ENCODE measurements at places on chromosomes 11 and 22.

DNA sequence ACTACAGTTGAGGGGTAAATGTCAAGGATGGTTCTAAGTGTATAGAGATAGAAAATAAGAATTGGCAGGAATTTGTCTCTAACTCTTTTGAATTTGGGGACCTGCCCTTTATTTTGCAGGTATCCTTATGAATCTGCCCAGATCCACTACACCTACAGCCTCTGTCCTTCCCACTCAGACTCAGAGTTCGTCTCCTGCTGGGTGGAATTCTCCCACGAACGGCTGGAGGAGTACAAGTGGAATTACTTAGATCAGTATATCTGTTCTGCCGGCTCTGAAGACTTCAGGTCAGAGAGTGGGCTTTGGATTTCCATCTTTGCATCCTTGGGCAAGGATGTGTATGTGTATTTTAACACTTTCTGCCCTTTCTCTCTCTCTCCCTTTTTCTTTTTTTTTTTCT, 89.7 kb downstream of the DEPDC5 start:
- no peak for DNase-seq

DNA sequence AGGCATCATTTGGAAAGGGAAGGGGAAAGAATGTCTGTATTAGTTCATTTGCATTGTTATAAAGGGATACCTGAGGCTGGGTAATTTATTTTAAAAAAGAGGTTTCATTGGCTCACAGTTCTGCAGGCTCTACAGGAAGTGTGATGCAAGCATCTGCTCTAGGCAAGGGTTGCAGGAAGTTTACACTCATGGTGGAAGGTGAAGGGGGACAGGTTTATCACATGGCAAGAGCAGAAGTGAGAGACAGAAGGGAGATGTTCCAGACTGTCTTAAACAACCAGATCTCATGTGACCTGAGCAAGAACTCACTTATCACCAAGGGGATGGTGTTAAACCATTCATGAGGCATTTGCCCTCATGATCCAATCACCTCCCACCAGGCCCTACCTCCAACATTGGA, 90.6 kb downstream of the CCDC83 start:
- DNase-seq, result peak; percentile 38

- DNase-seq, result peak; percentile 75
These were observed at the start of gene FDX1 for GRCh38 chr11:110429731-110430266. Gene FDX1 (plus strand): TSS chr11:110429948. CDS start chr11:110430121, 173 bp downstream.

- DNase-seq, result peak; percentile 90
These were observed 25.5 kb upstream of the DGKZ start for GRCh38 chr11:46321757-46322156.

- no peak for DNase-seq
These were observed 453.4 kb downstream of the NTM start for GRCh38 chr11:131823772-131824171.

DNA sequence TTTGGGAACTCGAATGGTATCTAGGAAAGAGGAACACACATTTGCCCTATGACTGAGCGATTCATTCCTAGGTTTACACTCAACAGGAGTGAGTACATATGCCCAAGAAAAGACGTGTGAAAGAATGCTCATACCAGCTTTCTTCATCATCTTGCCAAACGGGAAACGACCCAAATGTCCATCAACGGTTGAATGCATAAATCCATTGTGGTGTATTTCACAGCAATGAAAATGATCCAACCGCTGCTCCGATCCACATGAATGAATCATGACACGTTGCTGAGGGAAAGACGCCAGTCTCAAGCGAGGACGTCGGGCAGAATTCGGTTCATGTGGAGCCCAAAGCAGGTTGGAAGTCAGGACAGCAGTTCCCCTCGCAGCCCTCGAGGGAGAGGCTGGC, 71.5 kb downstream of the CYTH4 start:
- DNase-seq, result no peak

- no peak for DNase-seq
These were observed 97.7 kb downstream of the TP53I11 start for GRCh38 chr11:44852952-44853351.

DNA sequence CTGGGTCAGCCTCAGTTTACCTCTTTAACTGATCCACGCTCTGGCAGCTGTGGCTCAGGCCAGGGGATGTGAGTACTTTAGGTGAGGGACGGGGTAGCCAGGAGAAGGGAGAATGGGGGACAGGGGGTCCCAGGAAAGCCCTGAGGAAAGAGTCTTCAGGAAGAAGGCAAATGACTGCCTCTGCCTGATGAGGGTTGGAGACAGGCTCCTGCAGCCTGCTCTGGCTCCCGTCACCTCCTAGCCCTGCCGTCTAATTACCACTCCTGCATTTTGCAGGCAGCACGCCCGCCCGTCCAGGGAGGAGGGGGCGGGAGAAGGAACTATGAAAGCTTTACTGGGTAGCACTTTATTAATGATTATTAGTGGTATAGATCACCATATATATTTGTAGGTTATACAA, 116.6 kb downstream of the CEP164 start:
- no peak for DNase-seq
